Myocyte (in vitro differentiated cells): ENCODE measurements at places on chromosomes 16 and 17.

DNA sequence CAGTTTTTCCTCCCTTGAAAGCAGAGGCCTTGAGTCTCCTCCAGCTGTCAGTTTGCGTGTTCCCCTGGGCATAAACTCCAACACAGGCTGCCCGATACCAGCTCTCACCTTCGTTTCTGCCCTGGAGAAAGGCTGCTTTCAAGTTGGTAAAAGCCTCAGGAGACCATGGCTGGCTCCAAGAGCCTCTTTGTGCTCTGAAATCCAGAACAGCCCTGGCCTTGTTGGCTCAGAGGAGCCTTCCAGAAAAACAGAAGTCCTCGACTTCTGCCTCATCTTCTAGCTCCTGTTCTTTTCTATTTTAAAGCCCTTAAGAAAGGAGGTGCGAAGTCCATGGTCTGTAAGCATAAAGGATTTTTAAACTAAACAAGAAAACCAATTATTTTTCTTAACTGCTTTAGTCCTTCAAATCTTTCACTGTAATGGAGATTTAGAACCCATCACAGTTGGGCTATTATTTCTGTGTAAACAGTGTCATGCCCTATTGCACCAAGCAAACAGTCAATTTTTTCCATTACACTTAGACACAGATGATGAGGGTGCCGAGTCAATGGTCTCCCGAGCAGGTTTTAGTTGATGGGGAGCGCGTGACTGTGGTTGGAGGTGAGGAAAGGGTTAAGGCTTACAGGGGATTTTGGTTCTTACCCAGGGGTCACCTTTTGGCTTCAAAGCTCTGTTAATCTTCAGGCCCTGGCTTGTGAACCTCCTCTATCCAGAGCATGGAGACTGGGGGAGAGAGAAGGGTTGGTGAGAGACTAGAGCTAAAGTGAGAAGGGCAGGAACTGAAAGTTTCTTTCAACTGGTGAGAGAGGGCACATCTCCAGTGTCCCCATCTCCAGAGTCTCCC, 212.8 kb downstream of the MSI2 start:
- no peak for DNase-seq

GRCh38 chr16:89365044-89365467, 125.3 kb downstream of the ANKRD11 start:
- no peak for DNase-seq

DNA sequence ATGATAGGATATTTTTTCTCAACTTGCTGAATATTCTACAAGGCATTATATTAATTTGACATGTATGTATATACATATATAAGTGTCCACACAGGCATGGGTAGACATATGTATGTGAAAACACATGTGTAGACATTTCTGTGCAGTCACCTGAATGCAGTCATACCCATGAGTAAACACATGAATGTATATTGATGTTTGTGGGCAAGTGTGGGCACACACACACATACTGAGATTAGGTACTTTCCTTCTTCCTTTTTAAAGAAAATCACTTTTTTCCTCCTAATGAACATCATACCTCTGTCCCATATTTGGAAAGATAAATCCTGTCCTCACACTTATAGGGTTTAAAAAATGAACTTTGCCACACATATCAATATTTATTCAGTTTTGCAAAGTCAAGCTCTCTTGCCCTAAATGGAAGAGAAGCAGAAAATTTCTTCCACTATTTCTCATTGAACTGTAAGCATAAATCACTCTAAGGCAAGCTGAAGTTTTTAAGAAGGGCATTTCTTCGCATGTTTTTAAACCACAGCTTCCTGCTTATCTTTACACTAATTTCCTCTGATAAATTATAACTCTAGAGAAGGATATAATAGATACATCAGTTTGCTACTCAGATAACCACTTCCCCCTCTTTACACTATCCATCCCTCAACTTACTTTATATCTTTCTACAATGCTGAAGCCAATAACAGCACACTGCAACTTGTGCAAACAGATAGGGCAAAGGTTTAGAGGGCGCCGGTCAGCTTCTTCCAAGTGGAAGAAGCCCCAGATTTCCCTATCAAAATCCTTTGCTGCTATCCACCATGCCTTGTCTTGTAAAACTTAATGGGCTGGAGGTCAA, 49.6 kb upstream of the LRRC37A3 start:
- no peak for DNase-seq

DNA sequence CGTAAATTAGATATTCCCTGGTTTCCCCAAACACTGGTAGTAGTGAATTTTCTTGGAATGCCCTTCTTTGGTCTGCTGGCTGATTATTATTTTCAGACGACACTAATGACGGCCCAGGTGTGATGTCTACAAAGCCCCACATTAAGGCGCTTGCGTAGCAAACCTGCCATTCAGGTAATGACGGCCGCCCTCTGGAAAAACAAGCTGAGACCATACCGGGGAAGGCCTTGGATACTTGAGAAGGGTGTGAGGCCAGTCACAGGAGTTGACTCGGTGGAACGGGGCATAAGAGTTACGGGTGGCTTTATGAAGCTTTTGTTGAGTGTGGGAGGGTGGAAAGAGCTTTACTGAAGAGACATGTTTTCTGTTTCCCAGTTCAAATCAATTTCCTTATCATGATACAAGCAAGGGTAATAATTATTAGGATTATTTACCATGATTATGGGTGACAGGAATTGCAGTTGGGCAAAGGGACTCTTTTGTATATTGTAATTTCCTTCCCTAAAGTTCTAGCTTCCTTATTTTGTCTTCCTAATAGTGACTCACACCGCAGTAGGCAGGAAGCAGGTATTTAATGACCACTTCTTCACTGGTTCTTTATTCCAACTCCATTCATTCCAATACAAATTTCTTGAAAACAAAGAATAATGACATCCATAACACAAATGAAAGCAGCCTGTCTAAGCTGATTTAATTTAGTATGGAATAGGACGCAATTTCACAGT, 24.8 kb downstream of the KRT23 start:
- DNase-seq, result no peak

DNA sequence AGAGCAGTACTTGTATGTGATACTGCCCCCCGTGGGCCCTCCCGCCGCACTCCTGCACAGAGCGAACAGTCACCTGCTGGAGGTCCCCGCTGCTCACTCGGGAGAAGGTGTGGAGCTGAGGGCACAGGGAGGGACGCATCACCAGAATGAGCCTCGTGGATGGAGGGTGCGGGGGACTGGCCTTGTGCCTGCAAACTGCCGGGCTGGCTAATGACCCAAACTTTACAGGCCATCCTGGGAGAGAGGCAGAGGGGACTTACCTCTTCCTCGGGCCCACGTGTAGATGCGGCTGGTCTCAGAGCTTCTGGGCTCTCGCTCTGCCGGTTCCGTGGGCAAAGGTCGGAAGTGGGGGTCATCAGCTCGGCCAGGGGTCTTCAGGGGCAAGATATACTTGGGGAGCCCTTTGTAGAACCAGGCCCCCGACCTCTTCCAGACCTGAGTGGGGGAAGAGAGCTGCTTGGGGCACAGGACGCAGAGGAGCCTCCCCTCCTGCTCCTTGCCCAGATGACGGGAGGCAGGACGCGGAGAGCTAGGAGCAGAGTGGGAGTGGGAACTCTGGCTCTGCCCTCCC, 65.5 kb upstream of the DOC2B start:
- DNase-seq, result no peak

GRCh38 chr17:51060396-51060795, 60.3 kb downstream of the SPAG9 start:
- no peak for DNase-seq

- no peak for DNase-seq
These were observed 13.8 kb downstream of the HROB start for GRCh38 chr17:44155488-44155887.

- no peak for DNase-seq
These were observed 152.9 kb upstream of the C16orf82 start for GRCh38 chr16:26913851-26914250.

DNA sequence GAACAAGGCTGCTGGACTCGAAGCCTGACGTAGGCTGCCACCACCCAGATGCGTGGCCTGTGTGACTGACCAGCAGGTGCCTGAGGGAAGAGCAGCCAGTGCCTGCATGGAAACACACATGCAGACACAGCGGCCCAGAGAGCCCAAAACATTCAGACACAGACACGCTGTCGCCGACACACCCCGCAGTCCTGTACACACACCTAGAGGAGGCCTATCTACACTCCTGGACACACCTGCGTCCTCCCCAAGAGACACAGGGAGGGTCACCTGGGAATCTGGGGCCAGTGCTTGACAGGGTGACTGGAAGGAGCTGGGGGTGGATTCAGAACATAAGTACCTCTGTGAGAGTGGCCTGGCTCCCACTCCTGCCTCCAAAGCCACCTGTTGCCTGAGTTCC, 6.1 kb upstream of the TSPOAP1 start:
- no peak for DNase-seq

DNA sequence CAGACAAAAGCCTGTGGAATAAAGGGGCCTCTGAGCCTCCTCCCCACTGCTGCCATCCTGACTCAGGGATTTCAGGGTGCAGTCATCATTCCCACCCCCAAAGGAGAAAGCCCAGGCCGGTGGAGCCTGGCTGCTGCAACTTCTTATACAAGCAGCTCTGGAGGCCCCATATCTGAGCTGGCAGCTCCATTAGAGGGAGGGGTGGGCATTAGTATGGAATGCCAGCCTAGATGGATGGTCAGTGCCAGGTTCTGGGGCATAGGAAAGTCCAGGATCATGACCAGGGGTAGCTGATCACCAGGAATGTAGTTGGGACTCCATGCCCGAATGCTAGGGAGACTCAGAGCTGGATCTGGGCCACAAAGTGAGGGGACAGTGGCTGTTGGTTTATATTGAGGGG, 581.0 kb downstream of the KCNJ18 start:
- no peak for DNase-seq
